Activated T-cell treated with anti-CD3 and anti-CD28 coated beads for 1 hour (primary cell): ENCODE measurements at places on chromosomes 5 and 9.

- no peak for DNase-seq
Observed at GRCh38 chr5:175576096-175576495, 81.8 kb upstream of the HRH2 start.

GRCh38 chr5:158591301-158591863 is 508.3 kb downstream of the EBF1 start:
- no peak for DNase-seq

GRCh38 chr5:126449751-126450271 is 26.6 kb downstream of the GRAMD2B start:
- peak; percentile 14 for DNase-seq

DNA sequence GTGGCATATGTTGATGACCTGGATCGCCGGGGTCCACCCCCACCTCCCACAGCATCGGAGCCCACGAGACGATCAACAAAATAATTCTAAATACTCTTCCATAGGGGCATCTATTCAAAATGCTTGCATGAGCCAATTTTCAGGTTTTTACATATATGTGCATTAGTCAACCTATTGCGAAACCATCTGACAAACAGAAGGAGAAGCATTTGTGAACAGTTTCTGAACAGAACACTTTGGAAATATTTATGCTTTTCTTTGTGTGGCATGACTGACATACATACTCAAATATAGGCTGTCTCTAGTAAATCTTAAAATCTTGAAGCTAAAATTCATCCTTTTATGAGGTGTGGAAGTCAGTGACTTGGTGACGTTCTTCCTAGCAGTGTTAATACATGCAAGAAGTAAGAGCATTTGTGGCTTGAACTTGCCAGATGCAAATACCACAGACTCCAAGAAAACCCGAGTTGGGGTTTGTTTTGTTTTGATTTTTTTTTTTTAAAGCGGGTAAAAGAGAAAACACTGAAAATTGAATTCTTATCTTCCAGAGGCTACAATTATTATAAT is 5.3 kb downstream of the GPR151 start:
- no peak for DNase-seq

DNA sequence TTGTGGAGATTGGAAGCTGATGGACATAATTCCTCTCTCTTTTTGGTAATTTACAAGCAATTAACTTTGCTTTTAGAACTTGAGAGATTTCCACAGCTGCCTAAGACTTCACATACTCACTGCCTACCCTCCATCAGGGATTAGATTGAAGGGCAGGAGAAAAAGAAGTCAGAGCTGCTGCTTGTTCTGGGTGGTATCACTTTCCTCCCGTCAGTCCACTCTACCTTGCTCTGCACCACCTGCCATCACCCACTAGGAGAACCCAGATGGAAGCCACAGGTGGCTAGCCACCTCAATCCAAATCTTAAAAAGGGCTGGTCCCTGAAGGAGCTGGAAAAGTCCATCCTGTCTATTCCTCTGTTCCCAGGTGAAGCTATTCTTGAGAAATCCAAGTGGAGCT is 10.5 kb downstream of the IRF1 start:
- no peak for DNase-seq

DNA sequence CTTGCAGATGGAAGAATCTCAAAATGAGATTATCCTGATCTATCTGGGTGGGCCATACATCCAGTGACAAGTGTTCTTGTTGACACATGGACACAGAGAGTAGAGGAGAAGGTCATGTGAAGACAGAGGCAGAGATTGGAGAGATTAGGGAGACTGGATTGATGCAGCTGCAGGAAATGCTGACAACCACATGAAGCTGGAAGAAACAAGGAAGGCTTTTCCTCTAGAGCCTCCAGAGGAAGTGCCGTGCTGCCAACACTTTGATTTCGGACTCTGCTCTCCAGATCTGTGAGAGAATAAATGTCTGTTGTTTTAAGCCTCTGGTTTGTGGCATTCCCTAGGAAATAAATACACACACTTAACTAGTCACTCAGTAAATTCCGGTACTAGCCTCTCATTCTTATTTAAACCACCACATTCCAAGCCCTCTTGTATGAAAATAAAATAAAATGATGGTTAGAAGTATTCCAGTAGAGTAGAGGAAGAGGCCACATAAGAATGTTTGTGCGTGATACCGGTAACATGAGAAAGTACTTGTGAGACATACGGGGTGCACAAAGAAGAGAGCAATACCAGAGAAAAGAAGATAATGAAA is 110.9 kb upstream of the DMAC1 start:
- DNase-seq: no peak

- no peak for DNase-seq
Observed at GRCh38 chr5:41747301-41747700, 122.9 kb downstream of the OXCT1 start.

- peak; percentile 2 for DNase-seq
Observed at GRCh38 chr9:1939926-1940368, 75.2 kb upstream of the SMARCA2 start.

DNA sequence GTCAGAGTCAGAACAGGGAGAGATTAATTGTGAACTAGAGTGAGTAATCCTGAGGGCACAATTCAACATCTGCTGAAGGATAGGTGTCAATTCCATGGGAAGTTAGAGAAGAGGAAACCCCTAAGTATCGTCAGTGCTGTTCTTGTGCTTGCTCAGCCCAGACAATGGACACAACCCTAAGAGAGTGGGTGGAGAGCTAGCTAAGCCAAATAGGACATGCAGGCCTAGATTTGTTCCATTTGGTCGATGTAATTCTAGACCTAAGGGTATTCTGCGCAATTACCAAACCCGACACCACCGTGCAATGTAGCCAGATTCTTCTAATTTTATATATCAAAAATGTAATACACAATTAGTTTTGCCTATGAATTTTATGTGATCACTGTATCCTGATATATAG is 431.6 kb downstream of the SH3GL2 start:
- no peak for DNase-seq

- DNase-seq: no peak
Observed at GRCh38 chr9:91907484-91908292, 42.3 kb downstream of the ROR2 start.

DNA sequence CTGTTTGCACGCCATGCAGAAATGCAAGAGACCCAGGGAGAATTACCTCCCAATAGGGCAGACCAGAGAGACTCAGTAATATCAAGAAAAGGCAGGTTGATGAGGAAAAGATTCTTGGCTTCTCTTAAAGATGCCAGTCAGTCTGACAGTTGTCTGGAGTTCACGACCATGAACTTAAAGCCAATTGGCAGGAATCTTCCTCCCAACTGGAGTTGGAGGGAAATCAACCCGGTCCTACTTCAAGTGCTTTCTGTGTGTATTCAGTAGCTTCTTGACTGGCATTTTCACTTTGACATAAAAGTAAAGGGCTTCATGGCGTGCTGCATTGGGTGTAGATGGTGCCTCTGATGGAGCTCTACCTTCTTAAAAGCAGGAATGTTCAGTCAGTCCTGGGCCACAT is 144.3 kb downstream of the GOLPH3 start:
- no peak for DNase-seq

- DNase-seq: no peak
Observed at GRCh38 chr5:180334751-180335613, 18.2 kb downstream of the GFPT2 start.

- DNase-seq: no peak
Observed at GRCh38 chr9:111516061-111516465, 8.9 kb upstream of the ZNF483 start.

GRCh38 chr9:132991351-132992300 is 13.1 kb downstream of the GFI1B start:
- no peak for DNase-seq

DNA sequence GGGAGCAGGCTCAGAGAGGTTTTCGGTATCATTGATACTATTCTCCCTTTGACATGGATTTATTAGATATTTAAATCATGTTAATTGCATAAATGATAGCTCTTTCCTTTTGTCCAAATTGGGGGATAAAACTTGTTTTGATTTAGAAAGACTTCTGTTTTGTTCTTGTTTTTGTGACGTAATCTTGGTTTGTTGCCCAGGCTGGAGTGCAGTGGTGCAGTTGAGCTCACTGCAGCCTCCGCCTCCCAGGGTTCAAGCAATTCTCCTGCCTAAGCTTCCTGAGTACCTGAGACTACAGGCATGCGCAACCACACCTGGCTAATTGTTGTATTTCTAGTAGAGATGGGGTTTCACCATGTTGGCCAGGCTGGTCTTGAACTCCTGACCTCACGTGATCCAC is 7.1 kb downstream of the MAT2B start:
- no peak for DNase-seq

- DNase-seq: no peak
Observed at GRCh38 chr5:1845696-1846095, 37.0 kb downstream of the IRX4 start.

- DNase-seq: no peak
Observed at GRCh38 chr9:16131264-16131663, 578.4 kb downstream of the CCDC171 start.

DNA sequence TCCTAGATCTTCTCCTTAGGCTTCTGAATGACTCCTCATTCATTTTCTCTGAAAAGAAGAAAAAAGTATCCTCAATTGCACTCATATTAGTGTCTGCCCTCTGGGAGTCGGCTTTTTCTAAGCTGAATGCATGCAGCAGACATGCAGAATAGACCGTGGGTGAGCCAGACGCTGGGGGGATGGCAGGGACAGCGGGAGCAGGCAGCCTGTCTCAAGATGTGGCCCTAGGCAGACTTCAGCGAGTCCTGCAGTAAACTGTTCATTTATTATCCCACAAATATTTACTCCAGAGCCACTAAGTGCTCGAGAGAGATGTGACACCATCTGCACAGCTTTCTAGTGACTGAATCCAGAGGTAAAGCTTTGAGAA is 164.9 kb upstream of the RAI14 start:
- no peak for DNase-seq

GRCh38 chr5:142202282-142202681 is 93.7 kb downstream of the NDFIP1 start:
- DNase-seq: no peak

GRCh38 chr5:65695896-65696295 is 26.0 kb downstream of the SGTB start:
- no peak for DNase-seq

- DNase-seq: no peak
Observed at GRCh38 chr5:50476549-50476948, 35.5 kb upstream of the EMB start.

GRCh38 chr5:181109489-181110013 is 21.4 kb downstream of the OR2V1 start:
- no peak for DNase-seq
